ENCODE measurements at places on chromosomes 3 and 15. TPM values are rescaled to one million over a fixed set of nuclear protein-coding genes. Genes with fewer than 3 reads are reported as not detected.
A peak's percentile ranks its signal among the peaks of the same experiment; 100 is the strongest.

DAZL gene
- not detected for total RNA-seq

- DNase-seq: no peak
These were observed 54.5 kb upstream of the APEH start for GRCh38 chr3:49619649-49620048.

GRCh38 chr3:185986198-185986777 is 48.5 kb upstream of the TRA2B start:
- no peak for DNase-seq

DNA sequence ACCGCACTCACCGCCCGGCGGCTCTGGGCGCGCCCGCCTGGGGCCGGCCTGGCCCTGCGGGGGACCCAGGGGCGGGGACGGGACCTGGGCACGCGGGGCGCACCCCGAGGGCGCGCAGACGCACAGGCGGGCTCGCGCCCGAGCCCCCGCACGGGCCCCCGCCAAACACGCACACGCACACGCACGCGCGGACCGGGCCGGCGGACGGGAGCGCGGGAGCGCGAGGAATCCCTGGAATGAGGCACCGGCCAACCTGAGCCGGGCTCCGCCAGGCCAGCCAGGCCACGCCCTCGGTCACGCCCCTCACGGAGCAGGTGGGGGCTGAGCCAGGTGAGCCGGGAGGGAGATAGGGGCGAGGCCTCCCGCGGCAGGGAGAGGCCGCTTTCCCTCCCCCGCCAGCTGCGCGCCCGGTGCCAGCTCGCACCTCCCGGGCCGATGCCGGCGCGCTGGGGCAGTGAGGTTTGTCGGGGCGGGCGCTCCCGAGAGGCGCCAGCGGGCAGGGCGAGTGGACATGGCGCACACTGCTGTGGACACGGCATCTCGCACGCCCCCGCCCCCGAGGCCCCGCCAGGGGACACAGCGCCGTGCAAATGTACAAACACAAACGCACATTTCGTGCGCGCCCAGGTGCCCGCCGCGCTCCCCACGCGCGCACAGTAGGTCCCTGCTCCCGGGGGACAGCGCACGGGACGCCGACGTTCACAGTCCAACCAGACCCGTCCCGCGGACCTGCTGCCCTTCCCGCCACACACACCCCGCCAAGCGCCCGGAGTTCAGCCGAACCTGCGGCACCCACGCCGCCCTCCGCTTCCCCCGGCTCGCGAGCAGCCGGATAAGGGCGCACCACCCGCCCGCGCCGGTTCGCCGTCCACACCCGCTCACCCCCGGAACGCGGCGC is 75.9 kb upstream of the VGLL4 start:
- DNase-seq: peak; percentile 91

DNA sequence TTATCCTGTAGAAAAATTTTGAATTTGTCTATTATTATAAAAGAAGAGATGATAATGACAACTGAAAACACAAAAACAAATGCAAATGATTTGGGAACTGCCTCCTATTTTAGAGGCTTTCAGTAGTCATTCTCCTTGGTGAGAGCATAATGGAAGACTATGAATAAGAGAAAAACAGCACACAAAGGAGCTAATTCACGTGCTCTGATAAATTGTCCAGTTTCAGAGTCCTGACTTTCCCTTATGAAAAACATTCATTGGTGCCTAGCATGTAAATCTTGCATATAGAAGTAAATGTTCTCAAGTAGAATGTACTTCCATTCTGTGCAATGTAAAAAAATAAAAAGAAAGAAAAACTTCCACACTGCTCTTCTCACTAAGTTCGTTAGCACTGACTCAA is 206.1 kb downstream of the IL5RA start:
- no peak for DNase-seq
